ENCODE measurements at places on chromosomes 7 and 10.
A peak's percentile ranks its signal among the peaks of the same experiment; 100 is the strongest.

GRCh38 chr7:123770378-123770777, 21.6 kb upstream of the WASL start:
- DNase-seq: no peak

- no peak for DNase-seq
Observed at GRCh38 chr7:133869556-133869955, 257.6 kb upstream of the LRGUK start.

- DNase-seq: no peak
Observed at GRCh38 chr10:36177071-36177470, 535.0 kb upstream of the FZD8 start.

GRCh38 chr10:61283066-61283465, 170.1 kb downstream of the TMEM26 start:
- DNase-seq: no peak

DNA sequence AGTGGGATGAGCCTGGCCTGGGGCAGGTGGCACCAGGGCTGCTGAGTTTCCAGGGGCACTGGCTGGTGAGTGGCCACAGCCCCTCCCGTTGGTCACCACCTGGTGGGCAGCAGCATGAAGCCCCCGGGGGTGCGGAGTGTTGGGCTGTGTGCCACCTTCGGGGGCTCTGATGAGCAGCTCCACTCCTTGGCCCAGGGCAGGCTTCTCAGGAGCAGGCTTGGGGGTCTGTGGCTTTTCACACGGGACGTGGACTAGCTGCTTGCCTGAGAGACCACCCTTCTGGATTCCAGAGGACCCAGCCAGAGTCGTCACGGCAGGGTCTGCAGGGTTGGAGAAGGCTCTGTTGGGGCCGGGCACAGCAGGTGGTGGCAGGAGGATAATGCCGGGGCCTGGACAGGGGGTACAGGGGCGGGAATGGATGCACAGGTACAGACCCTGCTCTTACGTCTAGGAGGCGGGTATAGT, 193.1 kb downstream of the ADARB2 start:
- DNase-seq: no peak

GRCh38 chr10:9302140-9302746, 1247.8 kb downstream of the GATA3 start:
- DNase-seq: peak; percentile 0

DNA sequence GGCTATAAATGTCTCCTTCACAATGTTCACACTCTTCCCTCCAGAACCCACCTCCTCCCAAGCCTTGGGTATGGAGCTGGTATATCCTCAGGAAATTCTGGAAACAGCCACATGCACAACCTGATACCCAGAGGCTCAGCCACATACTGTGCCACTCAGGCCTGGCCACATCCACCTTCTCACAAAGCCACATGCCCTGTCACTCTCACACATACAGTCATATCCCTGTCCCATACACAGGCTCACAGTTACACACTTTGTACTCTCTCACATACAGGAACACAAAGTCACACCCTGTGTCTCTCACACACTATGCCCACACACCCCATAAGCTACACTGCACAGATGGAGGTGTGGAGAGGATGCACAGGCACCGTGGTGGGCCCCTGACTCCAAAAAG, 10.1 kb downstream of the KCNIP2 start:
- no peak for DNase-seq

DNA sequence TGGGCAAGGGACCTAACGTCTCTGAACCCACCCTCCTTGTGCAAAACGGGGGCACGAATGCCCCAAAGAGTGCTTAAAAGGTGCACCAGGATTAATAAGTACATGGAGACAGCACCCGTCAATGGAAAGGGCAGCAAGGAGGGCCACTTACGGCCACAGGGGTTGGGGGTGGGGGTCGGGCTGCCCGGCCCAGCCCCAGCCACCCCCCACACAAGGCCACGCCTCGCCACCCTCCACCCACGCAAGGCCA, 213.4 kb downstream of the MAD1L1 start:
- DNase-seq: no peak

DNA sequence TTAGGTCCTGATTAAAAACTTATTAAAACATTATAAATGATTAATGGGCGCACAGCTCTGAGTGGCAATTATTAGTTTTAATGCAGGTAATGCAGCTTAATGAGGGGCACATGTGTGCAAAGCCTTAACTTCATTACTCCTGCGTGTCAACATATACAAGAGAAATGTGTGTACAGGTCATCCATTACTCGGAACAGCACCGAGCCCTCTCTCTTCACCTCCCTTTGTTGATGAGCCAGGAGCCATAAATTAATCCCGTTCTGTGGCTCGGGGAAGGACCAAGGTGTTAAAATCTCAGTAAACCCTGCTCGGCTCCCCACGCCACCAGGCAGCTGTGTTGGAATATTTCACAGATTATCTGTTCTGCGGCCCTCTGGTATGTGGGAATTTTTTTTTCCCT, 77.8 kb downstream of the EBF3 start:
- DNase-seq: no peak

DNA sequence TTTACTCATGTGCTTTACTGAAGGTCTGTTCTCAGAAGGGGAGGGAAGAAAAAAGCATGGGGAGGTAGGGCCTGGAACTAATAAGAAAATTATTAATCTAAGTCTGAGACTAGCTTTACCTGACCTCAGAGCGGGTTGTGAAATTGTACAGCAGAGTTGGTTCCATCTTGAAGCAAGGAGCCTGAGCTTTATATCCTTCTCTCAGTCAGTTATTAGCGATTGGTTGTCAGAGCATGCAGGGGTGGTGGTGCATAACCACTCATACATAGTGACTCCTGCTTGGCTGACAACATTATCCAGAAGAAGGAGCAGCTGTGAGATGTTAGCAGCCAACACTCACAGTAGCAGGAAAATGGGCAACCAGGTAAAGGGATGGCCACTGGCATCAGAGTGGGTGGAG, 976.3 kb upstream of the LRRTM3 start:
- DNase-seq: no peak

- no peak for DNase-seq
Observed at GRCh38 chr10:48901319-48901718, 38.3 kb downstream of the LRRC18 start.

- no peak for DNase-seq
Observed at GRCh38 chr10:3772361-3773171, 12.4 kb downstream of the KLF6 start.

GRCh38 chr10:131044379-131045111, 267.0 kb downstream of the TCERG1L start:
- no peak for DNase-seq

DNA sequence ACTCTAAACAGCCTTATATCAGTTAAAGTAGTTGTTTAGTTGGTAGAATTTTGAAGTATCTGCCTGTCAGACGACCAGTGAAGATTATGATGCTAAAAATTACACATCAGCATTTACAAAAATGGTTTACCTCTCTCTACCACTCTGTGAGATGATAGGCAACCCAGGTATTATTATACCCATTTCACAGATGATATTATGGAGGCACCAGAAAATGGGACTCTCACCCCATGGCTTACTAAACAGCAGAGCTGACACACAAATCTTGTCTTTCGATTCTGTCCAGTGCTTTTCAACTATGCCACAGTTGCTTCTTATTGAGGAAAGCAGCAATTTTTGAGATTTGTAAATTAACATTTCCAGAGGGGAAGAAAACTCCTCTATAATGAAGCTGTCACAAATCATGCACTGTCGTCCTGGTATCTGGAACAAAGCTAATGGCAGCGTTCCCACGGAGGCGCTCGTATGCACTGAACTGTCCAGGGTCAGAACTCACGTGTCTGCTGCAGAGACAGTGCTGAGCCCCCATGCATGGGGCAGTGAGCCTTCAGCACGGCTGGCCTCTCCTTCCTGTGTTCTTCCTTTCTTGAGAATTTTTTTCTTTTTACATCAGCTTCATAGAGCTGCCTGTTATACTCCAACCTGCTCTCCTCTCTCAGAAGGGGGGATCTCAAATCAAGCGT, 381.1 kb downstream of the SDK1 start:
- DNase-seq: peak; percentile 4

GRCh38 chr10:58384544-58384998, 639 bp upstream of the TFAM start:
- no peak for DNase-seq

GRCh38 chr10:44284198-44285084, 100.5 kb downstream of the CXCL12 start:
- DNase-seq: no peak

GRCh38 chr10:87860156-87860795, 3.1 kb downstream of the KLLN start:
- peak; percentile 39 for DNase-seq

GRCh38 chr7:141512597-141512996, 38.6 kb upstream of the AGK start:
- no peak for DNase-seq

- peak; percentile 84 for DNase-seq
Observed at GRCh38 chr7:134420424-134421125, 38.3 kb downstream of the AKR1B1 start.

Measured in NCI-H2227 treated with DMSO at 0.1 percent for 48 hours (cell line).